ENCODE measurements at places on chromosomes 4 and X.

GRCh38 chrX:82626978-82627377 is 881.1 kb upstream of the POU3F4 start:
- no peak for DNase-seq

DNA sequence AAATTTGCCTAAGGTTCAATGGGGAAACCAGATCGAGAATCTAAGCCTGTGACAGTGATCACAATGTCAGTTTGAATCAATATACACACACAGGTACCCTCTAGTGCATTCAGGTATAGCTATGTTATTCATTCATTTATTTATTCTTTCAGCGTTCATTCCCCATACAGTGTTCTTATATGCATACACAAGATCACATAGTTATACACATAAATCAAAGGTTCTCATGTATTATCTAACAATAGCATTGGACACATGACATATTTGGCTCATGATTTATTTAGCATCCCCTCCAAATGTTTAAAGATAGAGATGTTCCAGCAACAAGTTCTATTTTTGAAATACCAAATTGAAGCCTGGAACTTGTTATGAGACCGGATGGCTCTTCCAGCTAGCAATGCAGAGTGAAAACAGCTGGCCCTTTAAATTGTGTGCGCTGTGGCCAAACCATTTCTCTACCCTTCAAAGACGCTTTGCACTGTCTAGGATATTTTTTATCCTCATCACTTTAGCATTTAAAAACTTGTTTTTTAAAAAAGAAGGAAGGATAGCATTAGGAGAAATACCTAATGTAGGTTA is 131.0 kb downstream of the ATXN3L start:
- no peak for DNase-seq

- no peak for DNase-seq
Observed at GRCh38 chrX:112043997-112044396, 38.6 kb downstream of the TRPC5 start.

GRCh38 chr4:187370918-187371317 is 624.7 kb upstream of the ZFP42 start:
- DNase-seq = no peak

DNA sequence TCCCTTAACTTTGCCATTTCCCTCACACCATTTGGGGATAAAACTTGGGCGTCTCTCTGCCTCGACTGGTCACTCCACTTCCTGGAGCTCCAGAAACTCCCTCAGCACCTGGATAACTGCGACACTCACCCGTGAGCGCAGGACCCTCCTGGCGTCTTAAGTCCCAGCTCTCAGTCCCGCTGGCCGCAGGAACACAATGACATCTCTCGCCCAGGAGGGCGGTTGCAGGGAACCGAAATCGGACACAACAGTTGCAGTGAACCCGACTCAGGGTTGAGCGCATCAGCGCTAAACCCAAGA is 370.9 kb upstream of the SMIM31 start:
- no peak for DNase-seq

DNA sequence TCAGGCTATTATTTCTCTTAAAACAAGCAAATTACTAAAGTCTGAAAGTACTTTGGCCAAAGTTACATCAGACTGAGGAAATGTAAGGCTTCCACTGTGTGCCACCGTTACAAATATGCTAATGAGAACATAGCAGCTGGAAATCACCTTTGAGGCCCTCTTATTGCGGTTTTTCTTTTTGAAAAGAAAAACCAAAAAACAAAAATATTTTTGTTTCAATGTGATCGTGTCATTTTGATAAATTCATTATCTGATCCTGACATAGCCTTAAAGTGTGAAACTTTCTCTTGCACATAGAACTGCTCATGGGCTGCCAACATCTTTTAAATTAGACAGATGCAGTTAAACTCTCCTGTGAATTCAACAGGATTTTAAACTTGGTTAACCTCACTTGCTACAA is 2.8 kb upstream of the TIFA start:
- no peak for DNase-seq

DNA sequence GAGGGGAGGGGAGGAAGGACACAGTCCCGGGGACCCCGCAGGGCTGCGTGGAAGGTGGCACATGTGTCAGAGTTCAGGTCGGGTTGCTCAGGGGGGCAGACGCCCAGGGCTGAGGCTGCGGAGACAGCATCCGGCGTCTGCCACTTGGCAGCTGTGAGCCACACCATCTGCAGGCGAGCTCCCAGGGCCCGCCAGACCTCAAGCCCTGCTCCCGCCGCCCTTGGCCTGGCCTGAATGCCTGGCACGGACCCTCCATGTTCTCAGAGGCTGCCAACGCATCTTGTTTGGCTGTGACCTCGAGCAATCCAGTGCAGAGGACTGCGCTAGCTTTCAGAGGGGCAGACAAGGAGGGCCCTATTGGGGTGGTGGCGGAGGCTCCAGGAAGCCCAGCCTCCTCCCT is 5.1 kb downstream of the BGN start:
- no peak for DNase-seq

GRCh38 chr4:151600432-151600831 is 160.4 kb downstream of the GATB start:
- DNase-seq = no peak
